ENCODE measurements at places on chromosomes 6 and 20.

GRCh38 chr20:11091511-11091910 lies 417.7 kb upstream of the JAG1 start:
- DNase-seq, result no peak

- no peak for DNase-seq
These were observed 244.2 kb downstream of the CDKAL1 start for GRCh38 chr6:20778459-20778858.

GRCh38 chr6:126020305-126021050 lies 34.1 kb downstream of the TRMT11 start:
- no peak for DNase-seq

DNA sequence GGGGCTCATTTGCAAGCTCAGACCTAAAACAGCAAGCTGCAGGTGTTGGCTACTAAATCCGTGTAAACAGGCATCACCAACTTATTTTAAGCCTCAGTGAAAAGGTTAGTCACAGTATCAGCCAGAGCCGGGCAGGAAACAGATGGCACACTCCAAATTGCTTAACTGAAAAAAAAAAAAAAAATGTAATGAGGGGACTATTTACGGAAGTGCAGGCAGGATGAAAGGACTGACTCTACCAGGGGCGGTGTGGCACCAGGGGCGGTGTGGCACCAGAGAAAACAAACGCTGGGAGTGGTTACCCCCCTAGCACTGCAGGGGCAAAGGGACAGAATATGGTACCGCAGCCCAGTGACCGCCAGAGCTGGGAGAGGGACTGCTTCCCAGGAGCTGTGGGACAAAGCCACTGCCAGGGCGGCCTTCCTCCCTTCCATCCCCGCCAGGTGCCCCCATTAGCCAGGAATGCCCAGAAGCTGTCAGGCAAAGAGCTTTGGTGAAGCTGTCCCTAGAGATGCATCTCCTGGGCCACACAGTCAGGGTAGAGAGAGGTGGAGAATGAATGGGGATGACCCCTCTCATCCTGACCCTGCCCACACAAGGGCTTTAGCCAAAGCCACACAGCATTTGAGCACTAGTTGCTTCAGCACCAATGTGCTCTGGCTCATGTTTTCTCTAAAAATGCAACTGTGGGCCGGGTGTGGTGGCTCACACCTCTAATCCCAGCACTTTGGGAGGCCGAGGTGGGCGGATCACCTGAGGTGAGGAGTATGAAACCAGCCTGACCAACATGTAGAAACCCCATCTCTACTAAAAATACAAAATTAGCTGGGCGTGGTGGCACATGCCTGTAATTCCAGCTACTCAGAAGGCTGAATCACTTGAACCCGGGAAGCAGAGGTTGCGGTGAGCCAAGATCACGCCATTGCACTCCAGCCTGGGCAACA lies 39.6 kb upstream of the GFOD1 start:
- no peak for DNase-seq

- peak; percentile 87 for DNase-seq
These were observed 8.2 kb downstream of the CYB5R4 start for GRCh38 chr6:83867527-83868161.

All from posterior vena cava (tissue), 2 donors.